ENCODE measurements at places on chromosomes 3 and 15.

GRCh38 chr15:72971766-72972165, 80.5 kb upstream of the NEO1 start:
- no peak for DNase-seq

DNA sequence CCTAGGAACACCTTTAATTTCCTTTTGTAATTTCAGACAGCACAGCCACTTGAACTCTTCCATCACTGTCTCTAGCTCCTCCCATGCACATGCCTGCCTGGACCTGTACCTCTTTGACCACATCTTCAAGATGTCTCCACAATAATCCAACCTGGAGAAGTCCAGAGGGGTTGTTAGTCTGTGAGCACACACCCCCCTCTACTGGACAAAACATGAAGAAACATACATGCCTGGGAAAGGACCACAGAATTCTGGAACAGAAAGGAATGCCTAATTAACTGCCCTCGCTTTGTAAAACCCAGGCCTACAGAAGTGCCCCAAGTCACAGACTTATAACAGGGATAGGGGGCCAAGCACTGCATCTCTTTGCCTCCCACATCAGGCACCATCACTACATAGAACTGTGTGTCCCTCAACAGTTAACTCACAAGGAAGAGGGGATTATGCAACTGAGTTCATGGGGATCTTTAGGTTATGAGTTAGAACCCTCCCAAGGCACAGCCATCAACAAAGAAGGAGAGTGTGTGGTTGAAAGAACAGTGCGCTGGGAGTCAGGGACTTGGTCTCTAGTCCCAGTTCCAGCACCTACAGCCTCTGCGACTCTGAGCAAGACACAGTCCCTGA, 61.7 kb downstream of the FMN1 start:
- DNase-seq, result peak; percentile 74

DNA sequence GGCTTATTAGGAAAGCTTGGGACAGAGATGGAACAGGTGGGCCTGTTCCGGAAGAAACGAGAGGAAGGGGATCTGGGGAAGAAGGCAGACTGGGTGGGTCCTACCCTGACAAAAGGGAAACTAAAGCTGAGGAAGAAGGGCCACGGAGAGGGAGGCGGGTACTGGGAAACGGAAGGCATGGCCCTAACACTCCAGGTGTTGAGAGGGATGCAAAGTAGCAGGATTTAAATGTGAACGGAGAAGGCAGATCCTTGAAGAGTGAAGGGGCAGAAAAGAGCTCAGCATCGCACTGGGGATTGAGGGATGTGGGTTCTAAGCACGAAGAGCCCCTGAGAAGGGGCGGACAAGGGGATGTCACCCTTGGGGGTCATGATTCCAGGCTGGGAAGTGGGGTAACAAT, 735 bp downstream of the STIMATE start:
- peak; percentile 63 for DNase-seq

GRCh38 chr3:93904568-93904967, 69.1 kb downstream of the PROS1 start:
- DNase-seq, result no peak

DNA sequence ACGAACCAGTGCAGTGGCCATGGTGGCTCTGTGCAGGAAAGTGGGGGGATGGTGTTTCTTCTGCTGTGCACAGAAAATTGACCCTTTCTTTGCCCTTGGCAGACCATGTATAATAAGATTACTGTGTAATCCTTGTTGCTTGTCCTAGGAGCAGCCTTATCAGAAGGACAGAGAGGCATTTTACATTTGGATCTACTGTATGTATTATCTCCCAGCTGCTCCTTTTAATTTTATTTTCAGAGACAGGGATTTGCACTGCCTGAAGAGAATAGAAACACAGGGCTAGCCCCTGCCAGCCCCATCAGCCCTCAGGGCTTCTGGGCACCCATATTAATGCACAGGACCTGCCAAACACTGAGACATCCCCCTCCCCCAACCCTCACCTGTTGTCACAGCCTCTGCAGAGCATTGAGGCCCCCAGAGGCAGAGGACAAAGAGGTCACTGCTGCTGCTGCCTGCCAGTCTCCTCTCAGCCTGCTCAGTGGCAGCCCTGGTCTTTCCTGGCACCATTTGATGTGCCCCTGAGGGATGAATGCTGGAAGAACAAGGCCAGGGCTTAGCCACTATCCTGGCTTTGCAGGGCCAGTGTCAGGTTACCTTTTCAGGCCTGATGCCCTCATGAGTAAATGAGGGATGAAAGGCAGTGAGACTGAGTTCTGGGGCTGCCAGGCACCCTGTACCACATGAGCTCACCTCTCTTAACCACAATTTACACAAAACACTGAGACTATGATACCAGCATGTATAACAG, 533.4 kb downstream of the NTRK3 start:
- peak; percentile 17 for DNase-seq

DNA sequence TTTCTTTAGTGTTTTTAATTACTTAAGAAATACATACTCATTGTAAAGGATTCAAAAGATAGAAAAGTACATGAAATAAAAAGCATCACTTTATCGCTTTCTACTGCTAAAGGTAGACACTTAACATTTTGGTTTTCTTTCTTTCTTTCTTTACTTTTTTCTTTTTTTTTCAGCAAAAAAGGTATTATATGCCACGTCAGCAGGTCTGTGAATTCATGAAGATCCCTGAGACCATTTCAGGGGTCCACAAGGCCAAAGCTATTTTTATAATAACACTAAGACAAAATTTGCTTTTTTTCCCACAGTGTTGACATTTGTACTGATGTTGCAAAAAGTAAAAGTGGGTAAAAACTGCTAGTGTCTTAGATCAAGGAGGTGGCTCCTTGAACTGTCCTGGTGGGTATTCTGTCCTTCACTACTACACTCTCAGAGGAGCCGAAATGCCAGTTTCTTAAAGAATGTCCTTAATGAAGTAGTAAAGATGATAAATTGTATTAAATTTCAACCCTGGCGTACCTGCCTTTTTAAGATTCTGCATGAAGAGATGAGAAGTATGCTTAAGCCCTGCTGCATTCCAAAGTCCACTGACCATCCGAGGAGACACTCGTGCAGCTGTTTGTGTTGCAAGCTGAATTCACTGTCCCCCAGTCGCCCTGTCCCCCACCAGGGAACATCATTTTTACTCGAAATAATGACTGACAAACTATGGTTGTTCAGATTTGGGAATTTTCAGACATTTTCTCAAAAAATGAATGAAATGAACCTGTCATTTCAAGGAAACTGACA, 106.7 kb upstream of the PIAS1 start:
- no peak for DNase-seq

DNA sequence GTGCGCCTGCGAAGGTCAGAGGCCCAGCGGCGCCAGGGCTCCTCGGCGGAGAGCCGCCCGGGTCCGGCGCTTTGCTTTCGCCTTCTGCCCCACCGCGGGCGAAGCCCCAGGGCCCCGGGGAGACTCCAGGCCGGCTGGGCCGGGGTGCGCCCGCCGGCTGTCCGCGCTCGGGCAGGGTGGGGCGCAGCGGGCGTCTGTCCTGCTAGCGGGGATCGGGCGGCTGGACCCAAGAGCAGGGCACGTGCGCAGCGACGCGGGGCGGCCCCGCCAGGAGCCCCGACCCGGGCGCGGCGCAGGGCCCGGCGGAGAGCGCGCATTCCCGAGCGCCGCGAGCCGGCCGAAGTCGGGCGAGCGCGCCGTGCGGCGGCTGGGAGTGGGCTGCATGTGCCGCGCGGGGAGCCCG, 569 bp upstream of the ALDH1A3 start:
- DNase-seq, result peak; percentile 69

- DNase-seq, result peak; percentile 60
Observed at GRCh38 chr3:149536429-149536828, 61.9 kb downstream of the TM4SF4 start.

GRCh38 chr15:46280762-46281542, 646.1 kb downstream of the SQOR start:
- no peak for DNase-seq

DNA sequence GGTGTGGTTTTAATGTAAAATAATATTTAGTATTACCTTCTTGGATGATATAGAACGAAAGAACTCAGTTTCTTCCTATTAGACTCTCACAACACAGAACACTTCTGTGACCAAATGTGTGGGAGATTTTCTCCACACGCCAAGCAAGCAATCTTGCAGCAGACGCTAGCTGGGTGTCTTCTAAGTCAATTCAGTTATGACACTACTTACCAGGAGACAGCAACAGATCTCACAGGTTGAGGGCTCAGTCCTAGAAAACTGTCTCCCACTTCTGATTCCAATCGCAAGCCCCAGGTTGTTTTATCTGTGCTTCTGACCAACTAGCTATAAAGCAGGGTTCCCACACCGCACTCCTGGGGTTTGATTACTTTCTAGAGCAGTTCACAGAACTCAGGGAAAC, 41.2 kb downstream of the HERC1 start:
- DNase-seq, result no peak

GRCh38 chr15:60916032-60916678, 312.9 kb downstream of the RORA start:
- no peak for DNase-seq

- DNase-seq, result no peak
Observed at GRCh38 chr3:79056498-79056897, 711.3 kb downstream of the ROBO1 start.

DNA sequence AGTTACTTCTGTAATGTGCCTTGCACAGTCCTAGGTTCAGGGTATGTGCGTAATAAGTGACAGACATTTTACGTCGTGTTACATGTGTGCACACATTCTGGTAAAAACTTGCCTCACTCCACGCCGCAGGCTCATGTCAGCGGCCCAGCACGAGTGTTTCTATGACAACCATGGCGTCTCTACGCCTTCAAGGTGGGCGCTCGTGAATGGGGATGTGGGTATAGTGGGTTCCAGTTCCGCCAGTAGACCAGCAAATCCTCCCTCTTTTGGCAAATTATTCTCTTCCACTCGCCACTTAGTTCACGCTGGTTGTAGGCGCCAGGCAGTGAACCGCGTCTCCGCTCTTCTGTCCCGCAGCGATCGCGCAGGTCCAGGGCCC, 40.3 kb downstream of the CHST14 start:
- DNase-seq, result no peak

DNA sequence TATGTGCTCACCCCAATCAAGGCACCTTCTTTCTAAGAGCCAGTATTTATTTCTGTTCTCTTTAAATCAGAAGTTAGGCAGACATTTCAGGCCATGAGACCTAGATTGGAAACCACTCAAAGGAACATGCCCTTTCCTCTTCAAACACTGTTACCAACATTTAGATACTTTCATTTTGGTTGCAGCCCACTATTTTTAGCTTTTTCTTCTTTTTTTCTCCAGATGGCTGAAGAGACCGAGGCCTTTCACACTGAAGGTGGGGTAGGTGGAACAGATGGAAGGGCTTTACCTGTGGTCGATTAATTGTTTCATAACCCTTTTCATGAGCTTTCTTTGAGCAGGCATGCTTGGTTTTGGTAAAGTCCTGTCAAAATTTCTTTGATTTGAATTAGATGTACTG, 10.9 kb upstream of the LZTFL1 start:
- DNase-seq, result no peak

- DNase-seq, result no peak
Observed at GRCh38 chr15:31975830-31976229, 54.5 kb upstream of the CHRNA7 start.

DNA sequence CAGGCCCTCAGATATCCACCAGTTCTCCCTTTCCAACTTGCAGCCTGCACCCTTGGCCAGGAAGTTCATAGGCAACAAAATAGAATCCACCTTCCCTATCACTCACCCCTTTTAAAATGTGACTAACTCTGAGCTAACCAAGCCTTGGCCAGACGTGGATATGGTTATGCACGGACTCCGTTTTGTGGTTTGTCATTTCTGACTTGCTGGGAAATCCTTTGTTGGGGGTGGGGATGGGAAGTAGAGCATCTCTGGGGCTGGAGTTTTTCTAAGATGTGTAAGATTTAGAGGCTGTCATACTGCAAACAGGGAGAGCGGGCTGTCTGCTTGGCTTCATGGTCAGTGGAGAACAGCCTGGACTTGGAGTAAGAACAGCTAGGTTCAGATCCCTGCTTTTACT, 62.6 kb downstream of the SMAD3 start:
- DNase-seq, result no peak

DNA sequence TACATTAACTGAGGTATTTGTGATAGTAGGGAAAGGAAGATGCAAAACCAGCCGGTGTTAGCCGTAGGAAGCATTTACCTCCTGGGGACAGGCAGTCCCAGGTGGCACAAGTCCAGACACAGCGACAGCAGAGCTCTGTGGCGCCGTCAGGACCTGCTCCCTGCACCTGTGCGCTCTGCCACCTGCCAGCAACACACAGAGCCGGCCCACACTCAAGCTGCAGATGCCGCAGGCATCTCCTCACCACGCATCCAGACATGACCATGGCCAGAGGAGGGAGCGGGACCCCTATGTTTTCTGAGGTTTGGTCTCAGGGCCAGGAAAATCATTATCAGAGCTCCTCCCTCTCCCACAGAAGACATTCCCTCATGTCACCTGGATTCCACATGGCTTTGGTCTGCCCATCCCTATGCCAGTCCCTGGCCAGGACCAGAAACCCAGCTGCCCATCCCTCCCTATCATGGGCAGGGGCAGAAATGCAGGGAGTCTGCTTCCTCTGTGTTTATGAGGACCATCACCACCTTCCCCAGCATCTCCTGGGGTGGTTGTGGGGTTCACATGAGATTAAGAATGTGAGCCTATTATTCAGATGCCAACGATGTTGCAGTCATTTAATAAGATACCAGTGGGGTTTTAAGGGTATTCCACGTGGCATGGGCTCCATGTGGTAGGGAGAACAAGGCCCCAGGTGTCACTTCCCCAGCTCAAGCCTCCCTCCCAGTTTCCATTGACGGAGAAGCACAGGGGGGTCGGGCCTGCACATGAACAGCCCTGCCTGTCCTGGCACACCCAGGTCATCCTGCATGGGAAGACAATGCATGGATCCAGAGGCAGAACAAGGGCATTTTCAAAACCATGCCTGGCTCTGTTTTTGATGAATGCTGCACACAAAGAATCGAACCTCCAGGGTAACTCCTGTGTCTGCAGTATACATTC, 251.1 kb downstream of the OCA2 start:
- no peak for DNase-seq

DNA sequence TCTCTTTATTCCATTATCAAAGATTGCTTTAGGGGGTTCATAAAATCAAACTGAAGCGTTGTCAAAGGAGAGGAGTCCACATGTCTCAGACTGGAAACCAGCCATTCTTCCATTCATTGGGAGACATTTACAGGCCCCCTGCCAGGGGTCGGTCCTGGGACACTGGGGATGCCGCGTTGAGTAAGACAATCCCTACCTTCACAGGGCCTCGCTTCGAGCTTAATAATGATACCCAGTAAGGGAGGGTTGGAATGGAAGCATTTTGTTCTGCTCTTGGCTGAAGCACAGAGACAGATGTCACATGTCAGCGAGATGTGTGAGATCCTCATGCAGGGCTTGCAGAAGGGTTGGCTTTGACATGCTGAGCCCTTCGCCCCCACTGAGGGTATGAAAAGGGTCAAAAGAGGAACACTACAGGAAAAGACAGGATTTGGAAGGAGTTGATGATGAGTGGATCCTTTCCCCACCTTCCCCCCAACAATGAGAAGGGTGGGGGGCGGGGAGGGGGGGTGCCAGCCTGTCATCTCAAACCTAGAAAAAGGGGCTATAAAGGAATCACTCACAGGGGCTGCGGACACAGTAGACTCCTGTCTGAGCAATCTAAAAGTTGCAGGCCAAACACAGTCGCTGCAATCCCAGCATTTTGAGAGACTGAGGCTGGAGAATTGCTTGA, 25.6 kb upstream of the ARL8B start:
- no peak for DNase-seq

DNA sequence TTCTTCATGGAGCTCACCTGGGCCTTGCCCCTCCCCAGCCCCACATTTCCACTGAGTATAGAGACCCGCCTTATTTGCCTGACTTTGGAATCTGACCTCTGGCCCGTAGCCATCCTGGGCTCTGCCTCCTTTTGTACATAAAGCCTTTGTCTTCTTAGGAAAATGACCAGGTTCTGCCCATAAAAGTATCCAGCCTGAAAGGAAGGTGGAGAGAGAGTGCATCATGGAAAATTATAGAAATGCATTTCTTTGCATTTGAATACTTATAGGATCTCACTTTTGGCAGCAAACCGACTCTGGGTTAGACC, 3.6 kb upstream of the SH2D7 start:
- DNase-seq, result no peak
